MM.1S (cell line): ENCODE measurements at places on chromosomes 16 and 17.

- DNase-seq: no peak
Measured at GRCh38 chr16:65120461-65120830, 1.4 kb downstream of the CDH11 start.

- no peak for DNase-seq
Measured at GRCh38 chr17:79116575-79117368, 42.1 kb downstream of the ENGASE start.

DNA sequence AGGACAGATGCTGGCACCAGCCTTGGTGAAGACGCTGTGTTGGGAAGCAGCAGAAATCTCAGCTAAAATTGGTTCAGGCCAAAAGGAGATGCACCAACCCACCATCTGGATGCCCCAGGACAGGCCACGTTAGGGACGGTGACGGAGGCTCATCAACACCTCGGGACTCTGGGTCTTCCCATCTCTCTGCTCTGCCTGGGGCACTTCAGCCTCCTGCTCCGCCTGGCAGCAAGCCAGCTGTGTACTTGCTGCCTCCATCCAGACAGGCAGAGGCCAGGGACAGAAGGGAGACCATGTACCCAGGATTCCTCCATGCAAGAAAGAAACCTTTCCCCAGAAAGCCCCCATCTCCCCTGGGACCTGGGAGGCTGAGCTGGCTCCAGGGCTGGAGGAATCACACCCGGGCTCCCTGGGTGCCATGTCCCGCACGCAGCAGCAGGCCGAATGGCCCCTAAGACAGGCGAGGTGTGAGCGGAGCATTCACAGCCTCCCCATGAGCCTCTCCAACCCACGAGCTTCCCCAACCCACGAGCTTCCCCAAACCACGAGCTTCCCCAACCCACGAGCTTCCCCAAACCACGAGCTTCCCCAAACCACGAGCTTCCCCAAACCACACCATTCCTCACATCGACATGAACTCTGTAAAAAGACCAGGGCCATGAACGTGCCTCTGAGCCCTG lies 274.5 kb downstream of the C16orf95 start:
- DNase-seq: no peak

GRCh38 chr16:64425381-64425780 lies 696.5 kb downstream of the CDH11 start:
- no peak for DNase-seq

GRCh38 chr17:75228305-75228704 lies 22.8 kb downstream of the NUP85 start:
- DNase-seq: no peak

- no peak for DNase-seq
Measured at GRCh38 chr16:54655121-54655590, 275.5 kb upstream of the IRX5 start.

DNA sequence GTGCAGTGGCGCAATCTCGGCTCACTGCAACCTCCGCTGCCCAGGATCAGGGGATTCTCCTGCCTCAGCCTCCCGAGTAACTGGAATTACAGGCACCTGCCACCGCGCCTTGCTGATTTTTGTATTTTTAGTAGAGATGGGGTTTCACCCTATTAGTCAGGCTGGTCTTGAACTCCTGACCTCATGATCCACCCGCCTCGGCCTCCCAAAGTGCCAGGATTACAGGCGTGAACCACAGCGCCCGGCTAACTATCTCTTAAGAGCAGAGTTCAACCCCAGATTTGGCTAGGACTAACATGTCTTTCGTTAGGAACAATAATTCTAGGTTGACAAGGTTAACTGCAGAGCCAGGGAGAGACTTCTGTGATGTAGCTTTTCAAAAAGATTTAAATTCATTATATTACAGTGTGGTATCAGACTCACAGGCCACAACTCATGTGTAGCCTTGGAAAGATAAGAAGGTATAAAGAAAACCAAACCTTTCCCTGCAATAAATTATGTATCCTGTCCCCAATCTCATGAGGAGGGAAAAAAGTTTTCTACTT lies 4.3 kb downstream of the CHTF8 start:
- DNase-seq: no peak

- DNase-seq: no peak
Measured at GRCh38 chr17:4710693-4711634, 532 bp downstream of the ARRB2 start.

GRCh38 chr16:53881371-53881770 lies 177.4 kb downstream of the FTO start:
- DNase-seq: no peak

GRCh38 chr17:67753026-67753425 lies 35.3 kb downstream of the NOL11 start:
- DNase-seq: no peak

GRCh38 chr16:57763285-57764005 lies 27.9 kb downstream of the KATNB1 start:
- no peak for DNase-seq

GRCh38 chr17:70109497-70109896 lies 34.5 kb downstream of the KCNJ16 start:
- no peak for DNase-seq

DNA sequence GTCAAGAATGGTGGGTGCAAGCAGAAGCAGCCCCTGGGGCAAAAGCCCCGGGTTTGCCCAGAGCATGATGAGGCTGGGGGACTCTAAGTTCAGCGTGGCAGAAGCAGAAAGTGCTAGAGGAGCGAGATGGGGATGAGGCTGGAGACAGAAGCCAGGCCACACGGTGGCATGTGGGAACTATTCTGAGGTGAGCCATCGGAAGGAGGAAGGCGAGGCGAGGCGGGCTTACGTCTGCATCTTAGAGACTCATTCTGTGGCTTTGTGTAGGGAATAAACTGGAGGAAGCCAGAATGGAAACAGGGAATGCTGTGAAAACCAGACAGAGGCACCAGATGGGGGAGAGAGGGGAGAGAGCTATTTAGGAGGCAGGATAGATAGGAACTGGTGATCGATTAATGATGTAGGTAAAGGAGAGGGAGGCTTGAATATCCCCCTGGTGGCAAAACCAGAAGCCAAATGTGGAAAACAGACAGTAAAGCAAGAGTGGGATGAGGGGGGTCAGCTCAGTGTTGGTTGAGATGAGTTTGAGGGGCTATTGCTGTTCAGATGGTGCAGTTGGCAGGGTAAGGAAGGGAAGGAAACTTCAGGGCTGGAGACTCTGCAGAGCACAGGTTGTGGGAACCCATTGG lies 3.1 kb upstream of the TNFSF13 start:
- DNase-seq: no peak

DNA sequence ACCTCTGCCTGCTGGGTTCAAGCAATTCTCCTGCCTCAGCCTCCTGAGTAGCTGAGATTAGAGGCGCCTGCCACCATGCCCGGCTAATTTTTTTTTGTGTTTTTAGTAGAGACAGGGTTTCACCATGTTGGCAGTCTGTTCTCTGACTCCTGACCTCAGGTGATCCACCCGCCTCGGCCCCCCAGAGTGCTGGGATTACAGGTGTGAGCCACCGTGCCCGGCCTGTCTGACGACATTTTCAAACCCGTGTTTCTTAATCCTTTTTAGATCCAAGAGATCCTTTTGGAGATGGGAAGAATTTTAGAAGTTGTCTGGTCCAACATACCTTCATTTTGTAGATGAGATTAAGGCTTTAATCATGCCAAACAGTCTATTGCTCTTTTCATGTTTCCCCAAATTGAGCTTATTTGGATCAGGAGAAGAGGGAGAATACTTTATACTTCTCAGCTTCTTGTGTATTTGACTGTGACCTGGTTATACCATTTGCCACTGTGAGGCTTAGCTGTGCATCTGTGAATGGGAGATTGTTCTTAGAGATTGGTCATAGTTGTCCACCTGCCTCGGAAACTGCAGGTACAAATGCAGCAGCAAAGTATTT lies 25.8 kb downstream of the USP10 start:
- DNase-seq: no peak

DNA sequence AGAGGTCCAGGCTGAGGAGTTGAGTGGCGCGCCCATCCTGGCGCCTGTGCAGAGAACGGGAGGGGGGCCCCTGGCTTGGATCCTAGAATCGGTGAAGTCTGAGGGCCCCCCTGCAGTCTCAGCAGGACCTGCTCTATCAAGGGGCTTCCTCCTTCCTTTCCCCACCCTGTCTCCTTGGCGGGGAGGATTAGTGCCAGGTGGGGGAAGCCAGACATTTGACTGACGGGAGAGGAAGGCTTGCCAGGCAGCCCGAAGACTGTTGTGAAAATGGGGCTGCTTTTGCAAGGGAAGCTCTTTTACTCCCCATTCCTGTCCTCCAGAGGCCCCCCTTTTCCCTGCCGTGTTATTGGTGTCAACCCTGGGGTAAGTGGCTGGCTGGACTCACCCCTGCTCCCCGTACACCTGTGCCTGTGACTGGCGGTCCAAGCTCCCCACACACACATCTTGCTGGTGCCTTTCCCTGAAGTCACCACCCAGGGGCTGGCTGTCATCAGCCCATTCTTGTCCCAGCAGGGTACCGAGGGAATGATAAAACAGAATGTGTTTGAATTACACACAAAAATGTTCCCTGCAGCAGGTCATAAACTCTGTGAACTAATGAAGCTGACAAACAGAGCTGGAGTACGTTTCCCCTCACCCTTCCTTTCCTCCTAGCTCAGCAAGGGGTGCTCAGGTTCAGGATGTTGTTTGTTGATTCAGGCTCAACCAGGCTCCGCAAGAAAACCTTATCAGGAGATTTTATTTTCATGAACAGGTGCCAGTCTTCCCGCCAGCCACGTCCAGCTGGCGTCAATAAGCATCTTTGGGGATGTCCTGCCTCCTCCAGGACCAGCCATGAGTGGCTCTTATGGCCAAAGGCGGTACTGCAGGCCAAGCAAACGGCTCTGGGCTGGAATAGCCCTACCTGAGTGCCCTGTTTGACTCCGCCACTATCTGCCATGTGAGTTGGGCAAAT lies 4.4 kb upstream of the ARMC7 start:
- DNase-seq: peak; percentile 59

DNA sequence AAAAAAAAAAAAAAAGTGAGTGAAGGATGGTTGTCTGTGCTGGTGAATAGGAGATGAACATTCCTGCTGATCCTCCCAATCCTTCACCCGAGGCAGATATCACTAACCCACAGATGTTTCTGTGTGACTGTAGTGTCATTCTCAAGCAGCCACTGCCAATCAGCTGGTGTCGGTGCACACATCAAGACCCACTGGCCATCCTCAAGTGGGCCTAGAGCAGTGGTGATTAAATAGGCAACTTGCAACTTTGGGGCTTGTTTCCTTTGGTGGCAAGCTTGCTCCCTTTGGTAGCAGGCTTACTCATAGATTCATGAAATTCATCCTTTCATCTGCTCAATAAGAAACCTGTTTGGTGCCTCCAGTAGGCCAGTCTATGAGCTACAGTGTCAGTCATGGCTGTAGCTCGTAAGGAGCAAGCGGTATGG lies 51.1 kb upstream of the LGALS9 start:
- DNase-seq: no peak

GRCh38 chr17:58351182-58351581 lies 819 bp downstream of the SUPT4H1 start:
- no peak for DNase-seq

- peak; percentile 88 for DNase-seq
Measured at GRCh38 chr17:20063665-20064648, 54.8 kb downstream of the SPECC1 start.

GRCh38 chr17:76880971-76881370 lies 12.8 kb downstream of the MGAT5B start:
- no peak for DNase-seq

GRCh38 chr17:4204190-4204589 lies 59.6 kb downstream of the ANKFY1 start:
- no peak for DNase-seq

DNA sequence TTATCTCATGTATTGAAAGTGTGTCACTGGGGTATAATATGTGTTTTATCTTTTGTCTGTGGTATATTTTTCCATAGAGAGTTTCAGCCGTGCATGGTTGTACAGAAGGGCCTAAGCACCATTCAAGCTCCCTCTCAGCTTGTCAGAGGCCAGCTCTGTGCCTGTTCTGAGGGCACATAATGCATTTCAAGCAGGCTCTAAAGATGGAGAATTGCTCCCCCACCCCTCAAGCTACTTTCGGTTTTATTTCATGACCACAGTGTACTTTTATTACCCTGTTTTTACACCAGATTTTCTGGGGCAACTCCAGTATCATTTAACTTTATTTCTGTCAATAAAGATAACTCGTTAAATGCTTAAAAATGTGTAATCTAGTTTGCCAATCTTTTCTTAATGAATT lies 131.7 kb downstream of the SHISA6 start:
- peak; percentile 14 for DNase-seq

GRCh38 chr17:66185862-66186261 lies 6.1 kb downstream of the CEP112 start:
- DNase-seq: no peak

- DNase-seq: no peak
Measured at GRCh38 chr16:48905632-48906505, 295.9 kb upstream of the N4BP1 start.

DNA sequence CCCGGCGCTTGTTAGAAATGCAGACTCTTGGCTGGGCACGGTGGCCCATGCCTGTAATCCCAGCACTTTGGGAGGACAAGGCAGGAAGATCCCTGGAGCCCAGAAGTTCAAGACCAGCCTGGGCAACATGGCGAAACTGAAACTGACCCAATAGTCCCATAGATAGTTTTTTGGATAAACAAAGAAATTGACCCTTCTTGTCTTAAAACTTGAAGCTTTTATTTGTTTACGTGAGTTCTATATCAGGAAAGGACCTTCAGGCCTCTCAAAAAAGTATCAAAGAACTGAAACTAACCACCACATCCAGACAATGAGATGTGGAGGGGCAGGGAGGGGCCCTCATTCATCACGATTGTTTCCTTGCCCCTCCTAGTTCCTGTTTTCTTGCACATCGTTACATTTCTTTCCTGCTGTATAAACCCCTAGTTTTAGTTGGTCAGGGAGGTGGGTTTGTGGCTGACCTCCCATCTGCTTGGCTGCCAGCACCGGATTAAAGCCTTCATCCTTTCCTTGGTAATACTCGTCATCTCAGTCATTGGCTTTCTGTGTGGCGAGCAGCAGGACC lies 29.9 kb upstream of the PRM1 start:
- DNase-seq: peak; percentile 89

- no peak for DNase-seq
Measured at GRCh38 chr17:56822725-56823124, 11.0 kb downstream of the C17orf67 start.

DNA sequence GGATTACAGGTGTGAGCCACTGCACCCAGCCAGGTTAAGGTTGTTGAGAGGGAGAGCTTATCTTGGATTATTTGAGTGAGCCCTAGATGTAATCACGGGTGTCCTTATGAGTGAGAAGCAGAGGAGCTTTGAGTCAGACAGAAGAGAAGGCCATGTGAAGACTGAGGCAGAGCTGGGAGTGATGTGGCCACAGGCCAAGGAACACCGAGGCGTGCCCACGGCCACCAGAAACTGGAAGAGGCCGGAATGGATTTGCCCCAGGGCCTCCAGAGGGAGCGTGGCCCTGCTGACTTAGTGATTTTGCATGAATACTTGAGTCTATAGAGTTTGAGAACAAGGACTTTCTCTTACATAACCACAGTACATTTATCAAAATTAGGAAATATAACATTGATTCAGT lies 137.7 kb downstream of the RPTOR start:
- no peak for DNase-seq
